ENCODE measurements at places on chromosomes 3 and 15. TPM values are rescaled to one million over a fixed set of nuclear protein-coding genes. Genes with fewer than 3 reads are reported as not detected.

DNA sequence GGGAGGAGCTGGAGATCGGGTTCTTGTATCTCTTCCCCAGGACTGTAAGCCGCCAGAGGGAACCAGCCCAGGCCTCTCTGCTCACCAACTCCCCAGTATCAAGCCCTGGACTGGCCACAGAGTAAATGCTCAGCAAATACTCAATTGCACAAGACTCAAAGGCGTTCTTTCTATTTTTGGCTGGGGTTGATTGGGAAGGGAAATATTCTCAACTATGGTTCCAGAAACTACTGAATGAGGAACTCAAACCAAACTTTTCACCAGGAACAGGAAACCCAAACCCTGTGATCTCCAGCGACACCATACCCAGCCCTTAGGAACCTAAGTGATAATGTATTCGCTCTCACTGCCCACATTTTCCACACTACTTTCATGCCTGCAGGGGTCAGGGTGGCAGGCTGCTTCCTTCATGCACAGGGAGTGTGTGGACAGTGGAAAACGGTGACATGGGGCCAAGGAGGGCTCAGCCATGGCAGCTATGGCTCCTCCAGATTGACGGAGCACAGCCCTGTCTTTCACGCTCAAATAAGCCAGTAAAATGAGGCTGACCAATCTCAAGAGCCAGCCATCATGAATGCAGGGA lies 124.7 kb upstream of the RAD18 start:
- no peak for DNase-seq

- DNase-seq, result peak; percentile 78
Observed at GRCh38 chr3:111758642-111759041, 100.4 kb upstream of the PHLDB2 start.

GRCh38 chr3:153373606-153374005 lies 211.6 kb downstream of the RAP2B start:
- no peak for DNase-seq

DNA sequence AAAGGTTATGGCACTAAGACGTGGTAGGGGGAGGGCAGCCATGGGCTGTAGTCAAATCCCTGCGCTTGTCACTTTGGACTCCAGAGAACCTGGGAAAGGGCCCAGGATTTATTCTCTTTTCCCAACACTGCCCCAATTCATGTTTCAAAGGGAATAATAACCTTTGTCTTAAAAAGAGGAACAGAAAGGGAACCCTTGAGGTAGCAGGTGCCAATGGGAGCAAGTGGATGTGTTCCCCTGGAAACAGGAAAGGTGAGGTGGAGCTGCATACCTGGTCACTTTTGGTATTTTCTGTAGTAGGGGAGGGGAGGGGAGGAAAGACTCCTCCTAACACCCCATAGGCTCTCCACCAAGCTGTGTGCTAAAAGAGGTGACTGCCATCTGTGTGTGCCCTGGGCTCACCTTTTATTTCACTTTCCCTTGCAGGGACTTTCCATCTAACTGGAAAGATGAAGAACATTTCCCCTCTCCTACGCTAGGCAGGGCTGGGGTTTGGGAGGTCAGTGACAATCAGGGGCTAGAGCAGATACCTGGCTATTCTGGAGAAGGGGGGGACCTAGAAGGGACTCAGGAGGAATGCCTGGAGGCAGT lies 6.1 kb upstream of the CHST14 start:
- DNase-seq, result no peak

GRCh38 chr3:187196573-187197334 lies 532 bp upstream of the RTP1 start:
- DNase-seq, result no peak

DNA sequence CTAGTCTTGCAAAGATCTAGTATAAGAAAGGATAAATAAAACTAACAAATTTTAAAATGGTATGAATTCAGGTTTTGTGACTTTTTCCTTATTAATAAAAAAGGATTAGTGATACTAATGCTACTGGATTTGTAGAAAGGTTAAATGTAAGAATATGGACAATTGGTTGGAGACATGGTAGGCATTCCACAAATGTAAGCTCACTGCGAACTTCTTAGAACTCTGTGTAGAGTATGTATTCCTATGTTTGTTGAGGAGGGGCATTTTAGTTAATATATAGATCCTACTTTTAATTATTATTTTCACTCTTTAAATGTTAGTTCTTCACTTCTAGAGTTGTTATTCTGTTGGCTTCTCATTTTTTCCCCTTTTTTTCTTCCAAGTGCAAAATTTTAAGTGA lies 414.3 kb downstream of the RBMS3 start:
- no peak for DNase-seq

- DNase-seq, result no peak
Observed at GRCh38 chr3:42975456-42975855, 3.7 kb upstream of the GASK1A start.

DNA sequence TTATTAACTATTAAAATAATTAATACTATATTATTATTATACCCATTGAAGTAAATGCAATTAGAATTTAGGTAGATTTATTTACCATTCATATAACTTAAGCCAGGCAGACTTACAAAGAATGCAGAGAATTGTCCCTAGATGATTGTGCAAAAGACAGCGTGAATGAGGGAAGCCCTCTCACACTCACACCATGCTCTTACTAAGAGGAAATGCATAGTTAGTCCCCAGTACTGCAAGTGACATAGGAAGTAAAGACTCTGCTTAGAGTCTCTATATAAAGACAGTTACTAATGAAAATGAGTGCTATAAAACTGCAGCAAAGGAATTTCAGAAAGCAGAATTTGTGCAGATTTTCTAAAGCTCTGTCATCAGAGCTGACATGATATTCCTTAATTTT lies 270.4 kb downstream of the ZBBX start:
- DNase-seq, result no peak

DNA sequence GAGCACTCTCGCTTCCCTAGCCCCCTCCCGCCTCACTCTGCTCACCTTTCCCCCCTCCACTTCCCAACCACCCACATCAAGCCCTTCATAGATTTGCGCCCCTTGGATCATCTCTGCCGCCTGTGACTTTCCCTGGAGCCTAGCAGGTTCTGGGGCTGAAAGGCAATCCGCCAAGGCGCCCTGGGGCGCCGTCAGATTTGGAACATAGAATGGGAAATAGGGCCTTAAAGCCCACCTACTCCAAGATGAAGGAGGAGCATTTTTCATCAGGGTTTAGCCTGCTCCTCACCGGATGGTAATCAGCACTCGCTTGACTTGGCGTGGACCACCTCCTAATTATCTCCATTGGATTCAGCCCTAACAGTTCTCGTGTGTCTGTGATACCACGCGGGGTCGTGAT lies 1.3 kb downstream of the CPNE4 start:
- no peak for DNase-seq

DNA sequence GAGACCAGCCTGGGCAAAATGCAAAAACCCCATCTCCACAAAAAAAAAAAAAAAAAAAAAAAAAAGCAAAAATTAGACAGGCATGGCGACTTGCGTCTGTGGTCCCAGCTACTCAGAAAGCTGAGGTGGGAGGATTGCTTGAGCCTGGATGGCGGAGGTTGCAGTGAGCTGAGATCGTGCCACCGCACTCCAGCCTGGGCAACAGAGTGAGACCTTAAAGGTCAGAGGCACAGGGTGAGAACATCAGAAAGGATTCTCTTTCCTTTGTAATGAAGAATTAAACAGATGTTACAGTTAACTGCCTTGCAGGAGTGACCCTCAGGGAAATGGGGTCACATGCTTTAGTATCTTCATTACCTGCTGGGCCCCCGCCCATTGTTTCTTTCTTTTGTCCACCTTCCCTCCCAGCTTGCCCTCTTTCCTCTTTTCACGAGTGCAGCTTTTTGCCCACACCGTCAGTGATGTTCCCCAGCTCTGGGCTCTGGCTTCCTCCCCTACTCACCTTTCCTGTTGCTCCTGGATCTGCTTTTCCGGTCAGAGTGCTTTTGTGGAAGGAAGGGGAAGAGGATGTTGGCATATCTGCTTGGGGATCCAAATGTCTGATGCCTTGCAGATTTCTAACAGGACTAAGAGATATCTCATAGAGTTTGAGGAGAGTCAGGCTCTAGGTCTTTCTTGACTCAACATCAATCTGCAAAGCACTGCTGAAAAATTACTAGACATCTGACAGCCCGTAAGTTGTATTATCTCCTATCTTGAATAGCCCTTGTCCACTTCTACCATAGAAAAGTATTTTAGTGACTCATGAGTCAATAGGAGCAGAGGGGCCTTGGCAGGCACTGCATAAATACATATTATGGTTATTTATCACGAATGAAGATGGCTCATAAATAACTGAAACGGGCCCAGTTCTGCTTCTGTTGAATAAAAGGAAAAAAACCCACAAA lies 35.6 kb upstream of the NDUFB4 start:
- no peak for DNase-seq

IQCF5 gene
- not detected for total RNA-seq

GOLGA6L7 gene
- total RNA-seq, result not detected

GP5 gene
- total RNA-seq, result not detected

SLC24A5 gene
- total RNA-seq, result 0.29 TPM

PLA2G4E gene
- not detected for total RNA-seq

DGKG gene
- total RNA-seq, result 15.3 TPM

CILP gene
- not detected for total RNA-seq

KLHL40 gene
- not detected for total RNA-seq

GJD2 gene
- total RNA-seq, result not detected
